A549 treated with dexamethasone at 1 μM for 4 hours (cell line): ENCODE measurements at places on chromosomes 2 and 18. TPM values are rescaled to one million over a fixed set of nuclear protein-coding genes. Genes with fewer than 3 reads are reported as not detected.

Gene DSG2
- 45.6 to 69.2 TPM (median 64.0 TPM) in 5 replicates for total RNA-seq

Gene CENPA
- 38.8 to 53.8 TPM (median 51.0 TPM) in 5 replicates for total RNA-seq

Gene C2orf15
- total RNA-seq, result 0.48 to 0.58 TPM (median 0.57 TPM) in 5 replicates

Gene MALT1
- 7.7 to 10.8 TPM (median 9.5 TPM) in 5 replicates for total RNA-seq

Gene GAL3ST2
- 0.15 to 0.27 TPM (median 0.25 TPM) in 5 replicates for total RNA-seq

Gene THUMPD2
- 12.7 to 14.0 TPM (median 13.2 TPM) in 5 replicates for total RNA-seq

Gene PDCD1
- total RNA-seq, result 0.03 TPM in 1 of 5 replicates, not detected in the others

Gene ARHGEF4
- 7.8 to 15.5 TPM (median 11.2 TPM) in 5 replicates for total RNA-seq
